ENCODE measurements at places on chromosomes 13 and 19.

- peak; percentile 1 for DNase-seq
Observed at GRCh38 chr13:29472332-29472961, 123.0 kb downstream of the SLC7A1 start.

DNA sequence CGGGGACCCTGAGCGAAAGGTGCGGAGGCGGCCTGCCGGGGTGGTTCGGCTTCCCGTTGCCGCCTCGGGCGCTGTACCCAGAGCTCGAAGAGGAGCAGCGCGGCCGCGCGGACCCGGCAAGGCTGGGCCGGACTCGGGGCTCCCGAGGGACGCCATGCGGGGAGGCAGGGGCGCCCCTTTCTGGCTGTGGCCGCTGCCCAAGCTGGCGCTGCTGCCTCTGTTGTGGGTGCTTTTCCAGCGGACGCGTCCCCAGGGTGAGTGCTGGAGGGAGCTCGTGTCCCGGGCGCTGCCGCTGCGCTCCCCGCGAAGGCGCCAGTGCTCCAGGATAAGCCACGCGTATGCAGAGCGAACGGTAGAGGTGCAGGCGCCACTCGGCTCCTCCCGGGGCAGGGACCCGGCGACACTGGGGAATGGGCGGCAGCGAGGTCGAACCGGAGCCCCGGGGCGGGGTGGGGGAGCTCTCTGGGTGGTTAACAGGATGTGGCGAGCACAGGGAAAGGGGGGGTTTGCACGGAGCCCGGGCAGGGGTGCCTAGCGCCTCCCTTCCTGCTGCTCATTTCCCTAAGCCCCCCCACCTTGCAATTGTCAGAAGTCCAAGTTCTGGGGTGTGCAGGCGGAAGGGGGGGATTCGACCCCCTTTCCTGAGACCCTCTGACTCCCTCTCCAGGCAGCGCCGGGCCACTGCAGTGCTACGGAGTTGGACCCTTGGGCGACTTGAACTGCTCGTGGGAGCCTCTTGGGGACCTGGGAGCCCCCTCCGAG is at the start of gene IL27RA:
Gene IL27RA (plus strand): TSS at position 44 of the 762 bp plus-strand sequence. CDS start 111 bp downstream, at position 155.
- DNase-seq, result peak; percentile 48

DNA sequence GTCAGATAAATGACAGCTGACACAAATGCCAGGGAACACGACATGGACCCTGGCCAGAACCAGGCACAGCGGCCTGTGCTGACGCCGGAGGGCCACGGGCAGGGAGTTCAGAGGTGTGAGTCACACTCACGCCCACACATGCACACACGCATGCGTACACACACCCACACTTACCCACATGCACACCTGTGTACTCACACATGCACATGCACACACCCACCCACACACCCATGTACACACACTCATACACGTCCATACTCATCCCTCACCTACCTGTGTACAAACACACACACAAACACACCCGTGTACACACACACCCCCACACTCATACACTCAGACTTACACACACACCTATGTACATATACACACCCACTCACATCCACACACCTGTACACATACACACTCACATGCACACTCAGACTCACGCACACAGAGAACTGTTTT is 40.4 kb downstream of the MLLT1 start:
- DNase-seq, result no peak

DNA sequence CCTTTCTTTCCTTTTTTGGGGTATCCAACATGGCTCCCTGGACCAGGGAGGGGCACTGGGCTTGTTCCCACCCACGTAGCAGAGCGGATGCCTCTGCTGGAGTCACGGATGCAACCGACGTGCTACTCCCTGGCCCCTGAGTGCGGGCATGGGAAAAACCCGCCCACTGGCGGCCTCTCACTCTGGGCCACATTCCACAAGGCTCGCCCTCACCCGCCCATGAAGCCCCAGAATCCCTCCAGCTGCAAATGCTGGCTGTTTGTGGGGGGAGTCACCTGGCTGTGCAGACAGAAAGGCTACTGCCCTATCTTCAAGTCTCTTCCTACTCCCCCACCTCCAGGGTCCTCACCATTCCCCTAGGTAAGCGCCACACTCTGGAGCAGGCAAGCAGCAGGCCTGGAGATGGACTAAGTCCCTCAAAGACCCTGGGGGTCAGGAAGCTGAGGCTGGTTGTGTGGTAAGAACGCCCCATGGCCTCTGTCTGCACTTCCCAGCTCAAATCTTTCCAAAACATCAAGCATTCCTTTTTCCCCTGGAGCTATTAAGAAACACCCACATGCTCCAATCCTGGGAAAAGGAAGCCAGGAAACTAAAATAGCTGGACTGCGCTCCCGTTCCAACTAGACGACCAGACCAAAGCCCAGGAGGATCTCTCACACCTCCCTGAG is 17.9 kb upstream of the EPHX3 start:
- no peak for DNase-seq

DNA sequence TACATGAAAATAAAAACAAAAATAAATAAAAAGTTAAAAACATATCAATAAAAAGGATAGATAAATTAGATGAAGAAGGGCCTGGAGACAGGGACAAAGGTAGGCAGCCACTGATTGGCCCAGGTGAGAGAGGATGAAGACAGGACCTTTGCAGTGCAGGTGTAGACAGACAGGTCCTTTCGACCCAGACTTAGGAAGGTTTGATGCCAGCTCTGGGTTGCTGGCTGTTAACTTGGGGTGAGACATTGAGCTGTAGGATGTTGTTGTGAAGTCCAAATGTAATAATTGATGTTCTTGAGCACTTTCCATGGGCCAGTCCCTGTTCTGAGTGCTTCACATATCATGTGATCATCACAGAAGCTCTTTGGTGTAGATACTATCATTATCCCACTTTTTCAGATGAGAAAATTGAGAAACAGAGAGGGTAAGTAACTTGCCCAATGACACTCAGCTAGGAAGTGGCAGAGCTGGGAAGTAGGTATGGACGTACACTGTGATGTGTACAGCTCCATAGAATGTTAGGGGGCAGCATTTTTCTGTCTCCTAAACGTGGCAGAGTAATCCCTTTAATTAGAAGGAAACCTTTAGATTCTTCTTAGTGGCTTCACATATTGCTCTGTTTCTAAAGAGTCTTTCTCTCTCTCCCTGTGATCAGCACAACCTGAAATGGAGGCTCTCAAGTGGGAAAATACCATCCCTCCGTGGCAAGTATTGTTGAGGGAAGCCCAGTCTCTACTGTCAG is 76.0 kb upstream of the STK24 start:
- no peak for DNase-seq

DNA sequence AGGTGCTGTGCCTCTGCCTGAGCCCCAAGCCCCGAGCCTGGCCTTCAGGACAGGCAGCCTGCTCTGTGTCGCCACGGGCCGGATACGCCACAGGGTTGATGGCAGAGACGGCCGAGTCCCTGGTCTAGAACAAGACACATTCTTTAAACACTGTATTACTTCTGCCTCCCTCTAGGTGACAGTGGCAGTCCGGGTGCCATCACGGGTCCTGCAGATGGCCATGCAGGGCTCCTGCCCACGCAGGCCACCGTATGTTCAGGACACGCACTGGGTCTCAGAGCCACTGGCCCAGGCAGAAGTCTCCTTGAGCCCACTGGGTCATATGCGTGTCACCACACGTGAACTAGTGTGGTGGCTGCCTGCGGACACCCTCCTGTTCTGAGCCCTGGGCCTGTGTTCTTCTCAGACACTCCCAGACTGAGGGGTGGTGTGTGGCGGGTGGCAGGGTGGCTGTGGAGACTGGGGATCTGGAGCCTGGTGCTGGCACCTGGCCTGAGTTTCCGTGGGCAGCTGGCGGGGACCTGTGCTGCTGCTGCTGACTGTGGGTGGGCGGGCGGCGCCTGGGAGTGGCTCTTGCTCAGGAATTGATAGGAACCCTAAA is 4.4 kb downstream of the PLEKHJ1 start:
- no peak for DNase-seq

GRCh38 chr19:48210005-48210404 is 39.5 kb downstream of the ZSWIM9 start:
- no peak for DNase-seq

GRCh38 chr19:15008308-15008707 is 28.6 kb upstream of the SLC1A6 start:
- DNase-seq, result no peak

DNA sequence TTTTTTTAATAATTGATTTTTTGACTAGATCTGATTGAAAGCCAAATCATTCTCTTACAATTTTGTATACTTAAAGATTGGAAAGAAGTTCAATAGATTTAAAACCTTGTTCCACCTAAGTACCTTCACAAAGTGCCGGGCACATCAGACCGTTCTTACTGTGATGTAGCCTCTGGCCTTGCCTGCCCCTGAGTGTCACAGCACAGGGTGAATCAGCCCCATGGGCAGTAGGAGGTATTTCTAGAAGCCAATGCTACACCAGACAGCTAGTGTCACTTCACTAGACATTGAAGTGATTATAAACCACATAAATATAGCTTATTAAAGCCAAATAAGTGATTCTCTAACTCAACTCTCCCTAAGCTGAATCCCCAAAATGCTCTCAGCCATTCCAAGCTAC is 131.3 kb downstream of the LACC1 start:
- DNase-seq, result no peak

DNA sequence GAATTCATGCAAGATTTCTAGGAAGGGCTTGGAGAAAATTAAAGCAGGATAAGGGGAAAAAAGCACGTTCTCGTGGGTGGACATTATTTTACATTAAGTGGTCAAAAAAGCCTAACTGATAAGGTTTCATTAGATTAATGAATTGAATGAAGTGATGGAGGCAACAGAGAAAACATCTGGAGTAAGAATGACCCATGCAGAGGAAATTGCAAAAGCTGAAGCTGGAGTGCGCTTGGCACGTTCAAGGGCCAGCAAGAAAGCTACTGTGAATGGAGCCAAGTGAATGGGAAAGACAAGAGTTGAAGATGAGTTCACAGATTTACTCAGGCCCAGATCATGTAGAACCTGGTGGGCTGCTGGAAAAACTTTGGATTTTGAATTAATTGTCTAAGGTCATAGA is 777.9 kb downstream of the DACH1 start:
- no peak for DNase-seq

DNA sequence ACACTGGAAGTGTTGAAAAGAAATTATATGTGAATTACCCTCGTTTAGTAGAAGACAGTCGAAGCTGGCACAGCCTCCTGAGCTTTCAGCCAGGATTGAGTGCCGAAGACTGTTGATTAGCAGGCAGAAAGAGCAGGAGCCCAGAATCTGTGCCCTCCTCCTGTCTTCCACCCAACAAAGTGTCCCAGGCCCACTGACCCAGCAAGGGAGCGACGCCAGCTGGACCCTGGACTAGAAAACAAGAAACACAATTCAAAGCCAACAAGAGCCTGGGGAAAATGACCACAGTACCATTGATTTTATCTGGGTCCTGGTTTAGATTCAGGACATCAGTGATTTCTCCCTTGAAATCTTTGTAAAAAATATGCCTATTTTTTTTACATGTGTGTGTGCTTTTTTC is 120.7 kb downstream of the RXFP2 start:
- DNase-seq, result no peak

- no peak for DNase-seq
Observed at GRCh38 chr19:2344381-2344870, 15.6 kb upstream of the TMPRSS9 start.

DNA sequence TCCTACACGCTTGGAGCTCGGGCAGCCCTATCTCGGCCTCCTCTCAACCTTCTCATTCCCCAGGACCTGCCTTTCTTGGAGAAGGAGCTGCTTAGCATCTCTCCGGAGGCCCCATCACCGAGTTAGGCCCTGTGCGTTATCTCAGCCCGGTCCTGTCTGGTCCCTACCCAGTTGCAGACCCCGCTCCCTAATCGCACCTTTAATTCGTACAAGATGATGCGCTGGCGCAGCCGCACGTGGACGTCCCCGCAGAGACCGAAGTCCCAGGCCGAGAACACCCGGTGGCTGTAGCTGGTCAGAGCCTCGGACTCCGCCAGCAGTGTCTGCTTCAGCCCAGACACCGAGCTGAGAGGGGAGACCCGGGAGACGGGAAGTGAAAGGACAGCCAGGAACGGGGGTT is 5.7 kb upstream of the LENG1 start:
- DNase-seq, result no peak

DNA sequence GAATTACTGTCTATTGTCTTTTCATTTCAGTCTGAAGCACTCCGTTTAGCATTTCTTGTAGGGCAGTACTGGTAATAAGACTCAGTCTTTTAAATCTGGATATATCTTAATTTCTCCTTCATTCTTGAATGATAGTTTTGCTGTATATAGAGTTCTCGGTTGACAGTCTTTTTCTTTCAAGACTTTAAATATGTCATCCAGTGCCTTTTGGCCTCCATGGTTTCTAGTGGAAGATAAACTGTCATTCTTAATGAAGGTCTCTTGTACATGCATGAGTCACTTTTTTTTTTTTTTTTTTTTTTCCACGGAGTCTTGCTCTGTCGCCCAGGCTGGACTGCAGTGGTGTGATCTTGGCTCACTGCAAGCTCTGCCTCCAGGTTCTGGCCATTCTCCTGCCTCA is 27.2 kb upstream of the ZDHHC20 start:
- DNase-seq, result no peak

- no peak for DNase-seq
Observed at GRCh38 chr13:40233731-40234195, 432.7 kb downstream of the FOXO1 start.

DNA sequence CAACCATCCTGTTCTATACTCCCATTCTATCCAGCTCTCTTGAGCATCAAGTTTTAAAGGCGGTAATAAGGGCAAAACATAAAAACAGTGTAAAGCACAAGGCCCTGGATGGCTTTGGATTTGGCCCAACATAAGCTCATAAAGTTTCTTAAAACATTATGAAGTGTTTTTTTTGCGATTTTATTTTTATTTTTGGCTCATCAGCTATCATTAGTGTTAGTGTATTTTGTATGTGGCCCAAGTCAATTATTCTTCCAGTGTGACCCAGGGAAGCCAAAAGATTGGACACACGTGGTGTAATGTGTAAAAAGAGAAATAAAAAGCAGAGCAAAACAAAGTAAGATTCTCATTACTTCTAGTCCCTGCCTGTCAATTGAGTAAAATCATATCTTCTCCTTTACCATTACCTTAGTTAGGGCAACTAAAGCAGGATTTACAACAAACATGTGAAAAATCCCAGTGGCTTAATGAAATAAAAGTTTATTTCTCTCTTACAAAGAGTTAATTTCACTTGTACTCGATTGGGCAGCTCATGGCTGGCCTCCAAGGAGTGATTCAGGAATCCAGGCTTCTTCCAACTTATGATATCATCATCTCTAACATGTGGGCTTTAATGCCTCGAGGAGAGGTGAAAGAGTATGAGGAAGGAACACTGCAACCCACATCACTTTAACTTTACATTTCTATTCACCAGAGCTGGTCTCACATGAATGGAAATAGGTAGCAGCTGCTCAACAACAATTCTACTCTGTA is 725.2 kb upstream of the SLITRK1 start:
- DNase-seq, result no peak

DNA sequence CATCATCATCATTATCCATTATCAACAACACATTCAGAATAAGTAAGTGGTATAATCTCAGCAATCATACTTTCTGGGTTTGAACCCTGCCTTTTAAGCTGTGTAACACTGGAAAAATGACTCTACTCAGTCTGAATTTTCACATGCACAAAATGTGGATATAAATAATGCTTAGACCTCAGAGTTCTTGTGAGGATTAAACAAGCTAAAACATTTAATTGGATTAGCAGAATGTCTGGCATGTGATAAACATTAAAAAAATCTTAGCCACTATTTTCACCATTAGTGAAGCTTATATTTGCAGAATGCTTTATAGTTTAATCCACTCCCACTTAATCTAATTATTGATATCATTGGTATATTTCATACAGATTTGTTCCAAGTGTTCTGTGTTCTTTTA is 412.3 kb downstream of the RFC3 start:
- no peak for DNase-seq
